ENCODE measurements at places on chromosomes 4 and X. TPM values are rescaled to one million over a fixed set of nuclear protein-coding genes. Genes with fewer than 3 reads are reported as not detected.

DNA sequence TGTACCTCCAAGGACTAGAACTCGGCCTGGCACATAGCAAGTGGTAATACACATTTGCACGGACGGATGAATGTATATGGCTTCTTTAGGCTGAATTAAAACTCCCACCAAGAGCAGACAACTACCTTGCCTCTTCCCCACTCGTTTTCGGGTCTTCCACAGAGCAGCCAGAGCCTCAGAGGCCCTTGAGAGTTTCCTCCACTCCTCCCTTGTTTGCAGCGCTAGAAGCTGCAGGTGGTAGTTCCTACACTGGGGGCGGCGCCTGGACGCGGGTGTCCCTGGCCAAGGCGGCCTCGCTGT is 10.2 kb upstream of the INTU start:
- DNase-seq = no peak

GRCh38 chr4:67614186-67614585 is 55.7 kb downstream of the STAP1 start:
- no peak for DNase-seq

DNA sequence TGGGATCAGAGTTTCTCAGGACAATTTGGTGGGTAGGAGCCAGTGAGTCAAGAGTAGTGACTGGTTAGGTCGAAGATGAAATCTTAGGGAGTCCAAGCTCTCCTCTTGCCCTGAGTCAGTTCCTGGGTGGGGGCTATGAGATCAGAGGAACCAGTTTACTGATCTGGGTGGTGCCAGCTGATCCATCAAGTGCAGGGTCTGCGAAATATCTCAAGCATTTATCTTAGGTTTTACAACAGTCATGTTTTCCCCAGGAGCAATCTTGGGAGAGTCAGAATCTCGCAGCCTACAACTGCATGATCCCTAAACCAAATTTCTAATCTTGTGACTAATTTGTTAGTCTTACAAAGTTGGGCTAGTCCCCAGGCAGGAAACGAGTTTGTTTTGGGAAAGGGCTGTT is 1833.2 kb upstream of the PCDH7 start:
- peak; percentile 12 for DNase-seq

- DNase-seq = no peak
Observed at GRCh38 chrX:133697656-133698055, 282.4 kb upstream of the GPC4 start.

DNA sequence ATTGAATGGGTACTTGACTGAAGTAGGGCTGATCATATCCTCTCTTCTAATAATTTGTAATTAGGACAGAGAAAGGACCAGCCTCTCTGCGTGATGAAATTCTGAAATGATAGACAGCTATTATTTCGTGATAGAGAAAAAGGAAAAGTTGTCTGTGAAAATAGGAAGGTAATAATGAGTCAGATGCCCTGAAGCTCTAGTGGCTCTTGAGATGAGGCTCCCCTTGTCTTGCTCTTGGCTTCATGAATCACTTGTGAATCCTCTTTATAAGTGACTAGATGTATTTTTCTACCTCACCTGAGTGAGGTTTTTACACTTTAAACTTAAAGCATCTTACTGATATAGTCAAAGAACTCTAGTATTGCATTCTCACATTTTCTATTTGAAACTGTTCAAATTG is 888.9 kb downstream of the PCDH18 start:
- peak; percentile 16 for DNase-seq

DNA sequence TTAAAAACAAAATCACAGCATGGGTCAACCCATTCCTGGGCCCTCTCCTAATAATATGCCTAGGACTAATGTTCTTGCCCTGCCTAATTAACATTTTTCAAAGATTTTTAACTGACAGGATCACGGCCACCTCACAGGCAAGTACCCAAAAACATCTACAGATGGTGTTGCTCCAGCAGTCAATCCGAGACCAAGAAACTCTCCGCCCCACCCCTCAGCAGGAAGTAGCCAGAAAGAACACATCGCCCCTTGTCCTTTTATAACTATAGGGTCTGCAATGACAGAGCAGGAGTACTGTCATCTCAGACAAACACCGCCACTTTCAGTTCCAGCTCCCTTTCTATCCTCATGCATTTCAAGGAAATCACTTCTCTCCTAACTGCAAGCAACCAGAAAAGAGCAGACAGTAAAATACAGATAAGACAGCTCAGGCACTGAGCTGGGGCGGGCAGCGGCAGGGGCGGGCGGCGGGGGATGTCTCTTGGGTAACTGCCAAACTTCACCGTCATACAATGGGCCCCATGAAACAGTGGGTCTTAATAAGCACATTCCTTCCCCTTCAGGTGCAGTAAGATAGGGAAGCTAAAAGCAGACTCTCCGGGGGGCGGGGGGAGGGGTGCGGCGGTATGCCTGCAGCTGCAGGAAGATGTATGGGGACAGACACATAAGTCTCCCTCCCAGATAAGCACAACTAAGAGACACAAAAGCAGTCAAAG is 67.4 kb downstream of the ZNF182 start:
- DNase-seq = no peak

GRCh38 chr4:125313989-125314667 is 627 bp upstream of the FAT4 start:
- DNase-seq = no peak

DNA sequence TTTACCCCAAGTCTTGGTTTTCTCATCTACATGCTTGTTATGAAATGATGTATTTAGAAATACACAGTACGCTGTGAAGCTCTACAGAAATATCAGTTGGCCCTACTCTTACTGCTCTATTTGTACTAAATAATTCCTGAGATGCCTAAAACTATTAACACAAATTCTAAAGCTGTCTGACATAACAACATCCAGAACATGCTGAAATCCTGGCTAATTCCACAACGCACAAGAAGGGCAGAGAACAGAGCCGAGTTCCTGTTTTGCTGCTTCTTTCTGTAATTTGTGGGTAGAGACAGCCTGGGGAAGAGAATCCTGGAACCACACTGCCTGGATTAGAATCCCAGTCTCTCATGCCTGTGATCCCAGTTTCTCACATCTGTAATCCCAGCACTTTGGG is 59.0 kb downstream of the ZNF827 start:
- DNase-seq = no peak

DNA sequence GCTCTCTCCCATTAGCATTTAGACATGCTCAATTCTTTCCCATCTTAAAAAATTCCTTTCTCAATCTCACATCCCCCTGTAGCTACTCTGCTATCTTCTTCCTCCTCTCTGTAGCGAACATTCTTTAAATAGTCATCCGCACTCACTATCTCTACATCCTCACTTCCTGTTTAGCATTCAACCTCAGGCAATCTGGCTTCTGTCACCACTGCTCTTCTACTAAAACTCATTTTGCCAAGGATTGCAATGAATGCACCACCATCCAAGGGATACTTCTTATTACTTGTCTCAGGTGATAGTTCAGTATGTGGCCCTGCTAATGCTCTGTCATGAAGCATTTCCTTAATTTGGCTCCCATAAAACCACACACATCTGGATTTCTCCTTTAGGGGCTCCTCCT is 10.9 kb upstream of the TET2 start:
- DNase-seq = no peak

DNA sequence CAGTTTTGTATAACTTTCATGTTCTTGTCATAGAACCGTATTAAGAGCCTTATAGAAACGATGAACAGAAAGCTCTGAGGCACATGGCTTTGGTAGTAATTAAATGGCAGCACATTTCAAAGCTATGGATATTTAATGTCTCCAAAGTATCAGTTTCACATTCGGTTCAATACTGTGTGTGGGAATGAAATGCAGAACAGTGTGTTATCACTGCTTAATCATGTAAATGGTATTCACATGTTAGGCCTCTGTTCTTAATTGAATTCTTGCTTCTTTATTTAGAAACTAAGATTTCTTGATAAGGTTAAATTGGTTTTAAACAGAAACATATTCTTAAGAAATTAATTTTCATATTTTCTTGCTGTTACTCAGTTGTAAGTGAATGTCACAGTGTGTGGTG is 701.0 kb upstream of the PITX2 start:
- DNase-seq = no peak

DNA sequence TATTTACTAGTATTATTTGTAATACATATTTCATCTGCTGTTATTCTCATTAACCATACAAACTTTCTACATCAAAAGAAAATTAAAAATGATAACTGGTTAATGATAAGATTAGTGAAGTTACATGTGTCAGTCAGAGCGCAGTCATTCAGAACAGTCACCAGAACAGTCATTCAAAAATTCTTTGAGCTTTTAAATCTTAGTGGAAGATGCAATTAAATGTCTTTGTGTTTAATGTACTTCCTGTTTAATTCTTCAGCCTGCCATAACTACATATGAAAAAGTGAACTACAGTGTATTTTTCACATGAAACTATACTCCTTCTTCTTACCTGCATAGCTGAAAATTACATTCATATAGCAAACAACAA is 179.7 kb upstream of the NDST4 start:
- DNase-seq = no peak

- DNase-seq = no peak
Observed at GRCh38 chr4:38328989-38329729, 334.8 kb upstream of the KLF3 start.

Gene SSX4B
- not detected for total RNA-seq

DNA sequence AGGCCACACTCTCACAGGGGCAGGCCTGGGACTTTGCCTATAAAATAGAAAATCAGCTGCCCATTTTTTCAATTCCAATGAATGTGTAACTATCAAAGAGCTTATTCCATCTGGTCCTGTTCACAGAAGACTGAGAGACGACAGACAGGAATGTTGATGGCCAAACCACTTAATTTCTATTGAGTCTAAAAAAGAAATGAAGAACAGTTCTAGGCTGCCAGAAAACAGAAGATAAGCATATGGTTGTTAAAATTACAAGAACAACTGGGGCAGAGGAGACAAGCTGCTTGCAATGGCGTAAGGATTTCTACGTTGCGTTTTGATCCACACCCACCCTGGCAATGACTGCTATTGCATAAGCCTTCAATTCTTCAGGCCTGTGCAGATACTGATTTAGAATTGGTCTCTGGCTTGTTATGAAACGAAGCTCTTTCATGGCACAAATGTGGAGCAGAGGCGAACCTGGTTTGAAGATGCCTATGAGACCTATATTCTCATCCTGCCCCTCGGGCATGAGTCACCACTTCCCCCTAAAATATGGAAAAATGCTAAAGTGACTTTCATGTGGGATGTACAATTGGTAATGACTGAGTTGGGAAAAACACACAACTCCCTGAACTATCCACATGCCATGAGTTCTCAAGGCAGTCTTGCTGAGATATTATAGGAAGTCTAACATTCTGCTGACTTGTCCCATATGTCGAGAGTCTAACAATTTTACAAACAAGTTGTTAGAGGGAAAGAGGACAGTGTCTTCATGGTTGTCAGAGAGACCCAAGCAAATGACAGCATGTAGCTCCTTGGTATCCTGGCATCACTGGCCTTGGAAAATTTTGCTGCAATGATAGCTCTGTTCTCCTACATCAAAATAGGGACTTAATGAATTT is 37.9 kb upstream of the SORBS2 start:
- DNase-seq = no peak

DNA sequence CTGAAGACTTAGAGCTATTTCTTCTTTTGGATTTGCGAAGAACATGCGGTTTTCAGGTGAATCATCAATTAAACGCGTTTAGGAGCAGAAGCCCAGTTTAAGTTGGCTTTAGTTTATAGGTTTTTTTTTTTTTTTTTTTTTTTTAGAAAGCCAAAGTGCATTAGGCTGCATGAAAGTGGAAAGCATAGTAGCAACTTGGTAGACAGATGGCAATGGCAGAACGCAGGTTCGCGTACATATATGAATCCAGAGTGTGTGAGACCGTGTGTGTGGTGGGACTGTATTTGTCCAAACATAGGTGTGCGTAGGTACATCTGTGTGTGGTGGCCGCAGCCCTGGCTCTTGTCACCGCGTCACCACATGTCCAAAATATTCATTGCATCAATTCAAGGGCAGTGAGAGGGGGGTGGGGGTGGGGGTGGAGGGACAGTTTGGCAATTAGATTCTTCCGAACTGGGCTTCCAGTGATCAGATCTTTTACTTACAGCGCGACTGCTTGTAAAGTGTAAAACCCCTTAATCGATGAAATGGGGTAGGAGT is 901 bp downstream of the JADE1 start:
- DNase-seq = no peak
